GM12891 (cell line): ENCODE measurements at places on chromosomes 11 and 22.

DNA sequence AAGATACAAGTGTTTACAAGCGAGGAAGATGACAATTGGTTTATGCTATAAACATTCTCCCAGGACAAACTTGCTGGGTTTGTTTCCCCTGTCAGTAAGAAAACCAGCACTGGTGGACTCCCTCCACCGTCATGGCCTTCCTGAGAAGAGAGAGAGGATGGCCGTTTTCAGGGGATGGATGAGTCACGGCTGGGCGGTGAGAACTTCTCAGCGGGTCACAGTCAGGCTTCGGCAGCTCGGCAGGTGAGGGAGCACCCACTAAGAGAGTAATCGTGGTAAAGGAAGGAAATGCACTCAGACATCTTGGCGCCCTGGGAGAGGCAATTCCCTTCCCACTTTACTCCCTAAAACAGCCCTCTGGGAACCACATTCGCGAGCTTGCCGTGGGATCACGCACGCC, 83.9 kb downstream of the NCAM1 start:
- no peak for DNase-seq

- DNase-seq = no peak
Observed at GRCh38 chr11:43493431-43493830, 134.7 kb downstream of the TTC17 start.

- no peak for DNase-seq
Observed at GRCh38 chr11:15688351-15688792, 573.6 kb downstream of the INSC start.

DNA sequence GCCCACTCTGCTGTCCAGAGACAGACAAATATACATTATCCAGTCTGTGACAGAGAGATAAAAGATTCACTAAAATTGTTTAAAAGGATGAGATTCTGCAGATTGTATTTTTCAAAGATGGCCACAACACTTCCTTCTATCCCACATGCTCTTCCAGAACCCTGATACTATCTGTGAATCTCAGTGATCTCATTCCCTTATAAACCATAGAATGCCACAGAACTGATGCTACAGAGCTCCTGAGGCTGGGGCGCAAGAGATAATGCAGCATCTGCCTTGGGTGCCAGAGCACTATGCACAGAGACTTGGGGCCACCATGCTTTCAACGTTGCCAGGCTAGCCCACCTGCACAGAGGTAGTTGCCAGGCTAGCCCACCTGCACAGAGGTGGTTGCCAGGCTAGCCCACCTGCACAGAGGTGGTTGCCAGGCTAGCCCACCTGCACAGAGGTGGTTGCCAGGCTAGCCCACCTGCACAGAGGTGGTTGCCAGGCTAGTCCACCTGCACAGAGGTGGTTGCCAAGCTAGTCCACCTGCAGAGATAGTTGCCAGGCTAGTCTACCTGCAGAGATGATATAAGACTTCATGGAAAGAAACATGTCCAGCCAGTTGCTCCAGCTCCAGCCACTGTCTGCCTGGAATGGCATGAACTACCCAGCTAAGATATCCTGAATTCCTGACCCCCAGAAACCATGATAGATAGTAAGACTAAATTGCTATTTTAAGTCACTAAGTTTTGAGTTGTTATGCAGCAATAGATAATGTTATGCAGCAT, 17.6 kb upstream of the SEPTIN5 start:
- no peak for DNase-seq

DNA sequence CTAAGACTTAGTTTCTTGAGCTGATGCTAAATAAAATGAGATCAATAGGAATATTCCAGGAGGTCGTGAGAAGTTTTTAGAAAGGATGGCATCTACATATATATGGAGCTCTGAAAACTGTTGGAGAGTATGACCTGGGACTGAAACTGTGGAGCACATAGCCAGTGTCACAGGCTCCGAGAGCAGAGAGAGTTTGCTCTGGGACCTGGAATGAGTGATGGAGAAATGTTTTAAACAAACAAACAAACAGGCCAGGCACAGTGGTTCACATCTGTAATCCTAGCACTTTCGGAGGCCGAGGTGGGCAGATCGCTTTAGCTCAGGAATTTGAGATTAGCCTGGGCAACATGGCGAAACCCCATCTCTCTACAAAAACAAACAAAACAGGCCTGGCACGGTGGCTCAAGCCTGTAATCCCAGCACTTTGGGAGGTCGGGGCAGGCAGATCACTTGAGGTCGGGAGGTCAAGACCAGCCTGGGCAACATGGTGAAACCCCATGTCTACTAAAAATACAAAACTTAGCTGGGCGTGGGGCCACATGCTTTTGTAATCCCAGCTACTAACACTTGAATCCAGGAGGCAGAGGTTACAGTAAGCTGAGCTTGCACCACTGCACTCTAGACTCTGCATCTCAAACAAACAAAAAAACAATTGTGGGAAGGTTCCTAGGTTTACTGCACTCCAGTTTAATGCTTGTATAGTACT, 67.1 kb downstream of the SLC35F2 start:
- no peak for DNase-seq

DNA sequence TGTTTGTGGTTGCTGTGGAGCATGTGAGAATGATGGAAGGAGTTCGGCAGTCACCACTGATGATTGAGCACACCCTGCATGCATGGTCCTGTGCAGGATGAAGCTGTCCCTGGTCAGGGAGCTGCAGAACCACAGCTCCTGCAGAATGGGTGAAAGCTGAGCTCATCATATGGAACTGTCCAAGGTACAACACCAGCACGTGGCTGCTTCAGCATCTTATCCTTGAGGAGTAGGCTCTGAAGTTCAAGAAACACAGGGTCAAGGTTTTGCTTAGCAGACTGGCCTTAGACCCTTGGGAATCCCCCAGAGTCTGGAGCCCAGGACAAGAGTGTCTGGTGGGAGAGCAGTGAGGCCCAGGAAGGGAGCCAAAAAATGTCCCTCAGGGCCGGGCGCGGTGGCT, 182.4 kb upstream of the LARGE1 start:
- DNase-seq = no peak

DNA sequence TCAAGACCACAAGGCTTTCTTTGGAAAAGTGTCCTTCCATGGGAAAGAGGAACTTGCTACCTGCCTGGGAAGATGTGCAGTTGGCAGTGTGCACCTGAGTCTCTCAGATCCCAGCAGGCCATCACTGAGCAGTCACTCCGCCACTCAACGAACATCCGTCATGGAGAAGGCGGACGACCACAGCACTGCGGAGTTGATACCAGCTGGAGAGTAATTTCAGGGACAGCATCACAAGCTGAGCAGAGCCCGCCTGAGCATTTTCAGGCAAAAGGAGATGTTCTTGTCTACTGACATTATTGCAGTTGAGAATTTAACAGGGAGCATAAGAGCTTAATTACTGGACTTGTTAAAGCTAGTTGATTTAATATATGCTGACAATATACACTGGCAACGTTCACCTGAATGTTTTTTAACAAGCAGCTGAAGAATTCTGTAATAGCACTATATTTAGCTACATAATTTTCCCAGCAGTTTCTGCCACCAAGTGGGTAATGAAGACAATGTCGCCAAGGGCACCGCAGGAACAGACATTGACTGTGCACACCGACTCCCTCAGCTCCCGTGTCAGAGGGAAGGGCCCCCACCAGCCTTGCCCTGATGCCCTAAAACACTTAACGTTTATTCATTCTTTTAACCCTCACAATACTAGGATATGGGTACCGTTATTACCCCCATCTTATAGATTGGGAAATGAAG, 52.4 kb upstream of the ARFGAP3 start:
- DNase-seq = no peak

- DNase-seq = no peak
Observed at GRCh38 chr11:50246699-50247098, 214.0 kb downstream of the OR4C45 start.

GRCh38 chr22:24161909-24162308, 19.4 kb upstream of the SUSD2 start:
- no peak for DNase-seq

GRCh38 chr11:99279266-99279665, 258.5 kb downstream of the CNTN5 start:
- DNase-seq = no peak

DNA sequence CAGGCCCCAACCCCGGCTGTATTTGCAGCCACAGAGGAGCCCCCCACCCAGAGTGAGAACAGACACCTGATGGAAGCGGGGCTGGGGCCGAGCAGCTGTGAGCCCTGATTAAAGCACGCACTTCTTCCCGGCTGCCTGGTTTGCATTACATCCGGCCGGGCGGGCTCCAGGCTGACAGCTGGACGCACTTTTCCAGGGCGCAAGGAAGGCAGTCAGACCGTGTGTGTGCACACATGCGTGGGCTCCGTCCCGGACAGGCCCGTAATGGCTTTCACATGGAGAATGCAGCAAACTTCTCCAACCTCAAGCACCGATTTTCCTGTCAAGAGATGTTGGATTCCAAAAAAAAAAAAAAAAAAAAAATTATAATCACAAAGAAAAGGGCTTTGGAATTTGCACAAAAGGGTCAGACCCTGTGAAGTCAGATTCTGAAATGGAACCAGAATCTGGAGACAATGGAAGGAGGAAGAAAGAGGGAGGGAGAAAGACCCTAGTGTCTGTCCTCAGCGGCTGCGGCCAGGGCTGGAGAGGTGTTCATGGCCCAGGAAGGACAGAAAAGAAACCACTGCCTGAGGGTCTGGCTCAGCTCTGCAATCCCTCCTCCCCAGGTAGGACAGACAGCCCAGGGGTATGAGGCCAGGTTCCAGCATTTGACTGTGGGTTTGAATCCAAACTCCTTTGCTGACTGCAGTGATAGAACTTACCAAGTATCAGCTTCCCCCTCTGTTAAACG, 365.5 kb downstream of the MN1 start:
- no peak for DNase-seq

GRCh38 chr11:65493367-65494176, 5.3 kb upstream of the MALAT1 start:
- DNase-seq = no peak

- no peak for DNase-seq
Observed at GRCh38 chr22:29208879-29209623, 3.4 kb downstream of the EMID1 start.

DNA sequence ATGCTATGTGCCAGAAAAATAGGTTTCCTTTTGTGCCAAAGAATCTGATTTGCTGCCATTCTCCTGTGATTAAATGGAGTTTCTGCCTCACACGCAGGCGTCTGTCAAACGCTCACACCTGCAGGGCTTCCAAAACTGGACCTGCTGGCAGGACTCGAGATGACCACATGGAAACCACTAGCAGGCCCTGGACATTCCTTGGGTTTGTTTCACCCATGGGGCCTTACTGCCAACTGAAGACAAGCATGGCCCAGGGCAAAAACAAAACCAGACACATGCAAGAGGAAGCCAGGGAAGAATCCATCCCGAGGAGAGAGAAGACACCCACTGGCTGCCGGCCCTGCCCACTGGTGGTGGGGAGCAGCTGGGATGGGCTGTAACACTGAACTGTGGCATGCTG, 55.9 kb upstream of the MN1 start:
- DNase-seq = no peak
